MV-4-11 (cell line): ENCODE measurements at places on chromosomes 5 and 9.
A peak's percentile ranks its signal among the peaks of the same experiment; 100 is the strongest.

DNA sequence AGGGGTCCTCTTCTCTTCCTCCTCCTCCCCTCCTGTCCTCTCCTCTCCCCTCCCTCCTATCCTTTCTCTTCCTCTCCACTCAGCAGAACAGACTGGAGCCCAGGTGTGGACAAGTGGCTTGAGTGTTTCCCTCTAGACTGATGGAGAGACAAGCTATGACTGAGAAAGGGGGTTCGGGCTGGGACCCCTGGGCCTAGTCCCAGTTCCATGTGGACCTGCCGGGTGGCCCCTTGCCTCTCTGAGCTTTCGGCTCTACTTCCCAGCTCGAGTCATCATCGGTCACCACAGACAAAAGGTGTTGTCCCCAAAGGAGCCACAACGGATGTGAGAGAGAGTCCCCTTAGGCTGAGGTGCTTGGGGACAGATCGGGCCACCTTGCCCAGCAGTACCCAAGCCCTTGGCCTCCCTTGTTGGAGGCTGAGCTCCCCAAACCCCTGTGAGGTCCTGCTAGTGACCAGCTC, 3.4 kb upstream of the RXRA start:
- no peak for DNase-seq

DNA sequence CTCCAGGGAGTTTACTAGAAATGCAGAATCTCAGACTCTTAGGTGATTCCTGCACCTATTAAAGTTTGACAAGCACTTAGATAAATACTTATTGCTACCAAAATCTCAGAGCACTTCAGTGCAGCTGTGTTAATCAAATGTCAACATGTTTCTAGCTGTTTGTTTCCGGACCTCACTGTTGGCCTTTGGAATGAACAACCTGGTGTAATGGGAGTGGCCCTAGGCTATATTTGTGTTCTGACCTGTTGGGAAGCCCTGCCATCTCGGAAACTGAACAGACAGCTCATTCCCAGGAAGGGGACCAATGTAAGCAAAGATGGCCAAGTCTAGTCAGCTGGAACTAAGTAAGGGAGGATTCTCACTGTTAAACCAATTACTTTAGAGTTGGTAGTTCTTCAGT, 145.0 kb upstream of the SLC28A3 start:
- no peak for DNase-seq

DNA sequence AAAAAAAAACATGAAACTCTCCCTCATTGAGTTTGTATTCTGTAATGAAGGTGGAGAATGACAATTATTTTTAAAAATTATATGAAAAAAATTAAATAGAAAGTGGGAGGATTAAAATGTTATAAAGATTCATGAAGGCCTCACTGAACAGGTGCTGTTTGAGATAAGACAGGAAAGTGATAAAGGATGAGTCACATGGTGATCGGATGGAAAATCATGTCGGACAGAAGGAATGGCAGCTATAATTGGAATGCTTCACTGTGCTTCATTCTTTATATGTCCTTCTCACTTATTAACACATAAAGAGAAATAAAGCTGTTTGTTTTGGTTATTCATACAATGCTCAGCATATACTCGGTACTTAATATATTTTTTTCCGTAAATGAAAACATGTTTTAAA, 464.5 kb upstream of the RGMB start:
- DNase-seq: no peak

GRCh38 chr5:56729488-56729887, 85.9 kb upstream of the MAP3K1 start:
- DNase-seq: peak; percentile 81

DNA sequence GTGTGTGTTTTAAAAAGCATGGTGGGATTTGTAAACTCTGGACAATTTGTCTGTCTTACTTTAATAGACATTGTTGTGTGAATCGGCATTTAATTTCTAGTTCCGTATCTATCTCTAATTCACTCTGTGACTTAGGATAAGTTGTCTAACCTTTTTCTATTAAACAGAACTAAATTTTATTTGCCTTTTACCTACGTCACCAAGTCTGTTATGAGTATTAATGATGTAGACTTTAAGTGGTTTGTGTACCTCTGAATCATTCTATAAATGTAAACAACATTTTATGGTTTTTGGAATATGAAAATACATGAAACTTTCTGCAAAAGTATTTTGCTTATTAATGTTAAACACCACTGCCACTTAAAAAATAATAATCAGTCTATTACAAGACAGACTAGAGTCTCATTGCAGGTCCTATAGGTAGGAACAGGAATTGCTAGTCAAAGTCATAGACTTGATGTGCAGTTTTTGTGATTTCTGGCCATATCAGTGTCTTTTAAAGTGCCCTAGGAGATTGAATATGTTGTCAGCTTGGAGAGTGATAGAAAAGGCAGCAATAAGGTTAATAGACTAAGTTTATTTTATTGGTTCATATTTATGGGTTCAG, 5.6 kb downstream of the RBM27 start:
- DNase-seq: no peak

DNA sequence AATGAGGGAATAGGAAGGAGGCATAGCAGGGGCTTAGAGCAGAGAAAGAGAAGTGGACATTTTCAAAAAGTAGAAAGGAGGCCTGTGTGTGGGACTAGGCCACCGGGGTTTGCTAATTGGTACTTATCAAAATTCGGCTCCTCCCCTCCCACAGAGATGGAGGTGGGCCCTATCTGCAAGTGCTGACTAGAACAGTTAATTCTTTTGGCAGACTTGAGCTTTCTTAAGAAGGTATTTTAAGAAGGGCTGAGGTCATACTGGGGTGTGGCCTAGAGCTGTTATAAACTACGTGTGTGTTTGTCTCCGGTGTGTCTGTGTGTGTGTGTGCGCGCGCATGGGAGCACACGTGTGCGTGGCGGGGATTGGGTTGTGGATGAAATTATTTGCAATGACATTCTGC, 1086.5 kb downstream of the EFNA5 start:
- no peak for DNase-seq

DNA sequence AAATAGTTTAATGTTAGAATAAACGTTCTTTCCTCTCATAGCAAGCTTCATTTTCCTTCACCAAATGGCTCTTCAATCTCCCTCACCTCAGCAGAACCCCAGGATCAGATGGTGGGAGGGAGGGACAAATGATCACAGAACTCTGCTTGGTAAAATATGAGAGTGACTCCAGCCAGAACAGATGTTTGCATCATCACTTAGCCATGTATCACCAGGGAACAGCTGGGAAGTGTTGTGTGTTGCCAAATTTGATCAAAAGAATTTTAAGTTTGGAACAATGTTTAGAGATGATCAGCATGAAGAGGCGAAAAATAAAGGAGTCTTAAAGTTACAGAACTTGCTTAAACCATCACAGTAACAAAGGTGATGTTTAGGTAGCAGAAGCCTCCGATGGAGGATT, 115.7 kb downstream of the FRMD3 start:
- DNase-seq: no peak

- no peak for DNase-seq
These were observed 173.2 kb downstream of the DAB2IP start for GRCh38 chr9:121824651-121825030.

DNA sequence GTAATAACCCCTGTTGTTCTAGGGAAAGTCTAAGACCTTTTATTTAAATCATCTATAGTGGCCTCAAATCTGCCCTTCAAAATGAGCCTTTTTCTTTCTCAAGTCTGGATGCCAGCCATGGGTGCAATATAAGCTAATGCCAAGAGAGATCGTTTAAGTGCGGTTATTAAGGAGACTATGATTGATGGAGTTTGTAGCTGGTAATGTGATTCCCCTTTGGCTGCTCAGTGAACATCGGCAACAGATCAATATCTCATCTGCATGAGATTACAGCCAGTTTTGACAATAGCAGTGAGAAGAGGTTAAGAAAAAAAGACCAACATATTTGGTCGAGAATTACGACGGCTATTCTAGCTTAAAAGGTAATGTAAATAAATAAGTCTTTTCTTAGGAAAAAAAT, 1049.4 kb upstream of the NUDT12 start:
- DNase-seq: no peak

- no peak for DNase-seq
These were observed 1.7 kb upstream of the CACNA1B start for GRCh38 chr9:137875846-137876245.

DNA sequence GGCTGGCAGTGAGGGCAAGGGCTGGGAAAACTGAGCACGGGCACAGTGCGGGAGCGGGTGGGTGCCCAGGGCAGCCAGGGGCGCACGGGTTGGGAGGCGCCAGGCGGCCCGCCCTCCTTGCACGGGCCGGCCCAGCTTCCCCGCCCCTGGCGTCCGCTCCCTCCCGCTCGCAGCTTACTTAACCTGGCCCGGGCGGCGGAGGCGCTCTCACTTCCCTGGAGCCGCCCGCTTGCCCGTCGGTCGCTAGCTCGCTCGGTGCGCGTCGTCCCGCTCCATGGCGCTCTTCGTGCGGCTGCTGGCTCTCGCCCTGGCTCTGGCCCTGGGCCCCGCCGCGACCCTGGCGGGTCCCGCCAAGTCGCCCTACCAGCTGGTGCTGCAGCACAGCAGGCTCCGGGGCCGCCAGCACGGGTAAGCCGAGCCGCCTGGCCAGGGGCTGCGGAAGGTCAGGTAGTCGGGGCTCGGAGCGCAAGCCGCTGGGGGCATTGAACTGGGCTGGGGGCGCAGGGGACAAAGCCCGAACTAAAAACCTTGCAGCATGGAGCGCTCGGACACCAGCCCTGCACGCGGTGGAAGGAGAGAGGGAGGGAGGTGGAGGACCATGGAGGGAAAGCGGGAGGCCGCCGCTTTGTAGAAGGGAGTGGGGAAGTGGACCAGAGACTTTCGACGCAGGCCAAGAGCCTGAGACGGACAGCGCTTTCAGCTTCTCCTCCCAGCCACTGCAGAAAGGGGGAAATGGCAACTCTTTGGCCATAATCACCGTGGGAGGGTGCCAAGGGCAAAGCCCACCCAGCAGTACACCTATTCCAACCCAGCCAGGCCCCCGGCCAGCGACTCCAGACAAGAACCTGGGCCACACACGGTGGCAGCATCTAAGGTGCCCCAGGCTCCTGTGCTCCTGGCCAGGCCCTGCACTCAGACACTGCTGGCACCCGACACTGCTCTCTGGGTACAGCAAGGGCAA, at the start of gene TGFBI:
TSS of gene TGFBI (plus strand) at position 207 of the 961 bp plus-strand sequence. CDS start at position 275, 68 bp downstream.
- DNase-seq: peak; percentile 39

GRCh38 chr9:125746774-125747052, 460 bp upstream of the PBX3 start:
- DNase-seq: no peak

DNA sequence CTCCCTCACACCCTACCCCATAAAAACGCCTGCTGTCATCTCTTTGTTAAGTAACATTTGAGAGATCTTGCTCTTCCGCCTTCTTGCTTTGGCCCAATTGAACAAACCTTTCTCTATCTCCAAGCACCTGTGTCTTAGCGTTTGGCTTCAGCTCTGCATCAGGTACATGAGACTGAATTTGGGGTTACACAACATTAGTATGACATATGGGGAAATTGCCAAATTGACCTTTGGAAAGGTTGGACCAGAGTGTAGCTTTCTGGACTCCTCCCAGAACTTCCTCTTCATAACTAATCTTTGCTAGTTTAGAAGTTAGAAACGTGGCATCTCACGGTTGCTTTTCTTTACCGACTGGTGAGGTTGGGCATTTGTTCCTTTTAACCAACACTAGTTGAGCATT, 3.5 kb upstream of the EXOSC3 start:
- peak; percentile 59 for DNase-seq

DNA sequence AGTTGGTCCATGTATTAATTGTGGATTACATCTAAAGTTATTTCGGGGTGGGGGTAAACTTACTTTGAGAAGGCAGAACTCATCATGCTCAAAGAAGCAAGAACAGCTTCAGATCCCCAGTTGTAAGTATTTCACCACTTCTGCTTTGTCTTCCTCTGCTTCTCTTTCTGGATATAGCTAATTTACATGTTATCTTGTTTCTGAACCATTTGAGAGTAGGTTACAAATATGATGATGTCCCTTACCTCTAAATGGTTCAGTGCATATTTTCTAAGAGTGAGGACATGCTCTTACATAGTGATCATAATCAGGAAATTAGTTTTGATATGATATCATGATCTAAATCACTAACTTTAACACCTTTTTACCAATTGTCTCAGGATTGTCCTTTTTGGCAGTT, 11.9 kb downstream of the TRIO start:
- DNase-seq: peak; percentile 60

- no peak for DNase-seq
These were observed 93.8 kb upstream of the BNC2 start for GRCh38 chr9:16964228-16964627.

DNA sequence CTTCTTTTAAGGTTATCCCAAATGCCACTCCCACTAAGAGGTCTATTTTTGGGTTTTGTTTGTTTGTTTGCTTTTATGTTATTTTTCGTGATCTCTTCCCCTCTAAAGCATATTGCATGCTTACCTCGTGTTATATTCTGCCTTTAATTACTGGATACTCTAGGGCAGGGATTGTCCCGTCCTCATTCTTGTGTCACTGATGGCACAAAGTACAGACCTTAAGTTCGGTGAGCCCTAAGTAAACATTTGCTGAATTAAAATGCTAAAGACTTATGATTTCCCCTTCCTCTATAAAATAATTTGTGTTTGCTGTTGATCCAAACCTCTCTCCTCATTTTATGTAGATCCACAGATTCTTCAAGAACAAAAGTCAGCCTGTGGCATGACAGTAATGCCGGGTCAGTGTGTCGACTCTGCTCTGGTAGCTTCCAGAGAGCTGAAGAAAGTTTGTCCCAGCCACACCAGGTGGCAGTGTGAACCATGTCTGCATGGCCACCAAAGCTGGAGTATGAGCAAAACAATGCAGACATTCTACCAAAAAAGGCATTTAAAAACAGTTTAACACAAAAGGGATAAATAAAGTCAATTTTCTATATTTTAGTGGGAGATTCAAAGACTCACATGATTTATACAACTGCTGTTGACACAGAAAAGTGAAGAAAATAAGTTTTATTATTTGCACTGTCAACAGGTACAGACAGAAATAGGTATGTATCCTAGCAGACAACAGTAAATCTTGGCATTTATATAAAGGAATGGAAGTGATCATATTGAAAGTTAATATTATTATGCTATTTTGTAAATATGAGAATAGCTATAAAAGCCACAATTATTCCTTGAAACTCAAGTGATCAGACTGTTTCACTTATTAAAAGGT, 17.9 kb upstream of the POC5 start:
- DNase-seq: peak; percentile 24

GRCh38 chr5:50675385-50675784, 8.9 kb downstream of the PARP8 start:
- DNase-seq: no peak

DNA sequence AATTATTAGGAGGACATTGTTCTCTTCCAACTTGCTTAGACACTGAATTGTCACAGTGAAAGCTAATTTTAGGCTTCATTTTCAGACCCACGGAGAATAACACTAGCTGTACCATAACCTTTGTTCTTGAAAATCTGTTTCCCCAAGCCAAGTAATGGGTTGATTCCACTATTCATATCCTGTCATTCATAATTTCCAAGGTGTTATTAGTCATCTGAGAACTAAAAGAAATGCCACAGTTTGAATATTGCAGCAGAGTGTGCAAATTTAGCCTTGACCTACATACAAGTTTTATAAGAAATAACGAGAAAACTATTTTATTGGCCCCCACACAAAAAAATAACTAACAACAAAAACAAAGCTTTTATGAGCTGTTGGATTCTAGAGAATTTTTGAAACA, 148.5 kb upstream of the TYRP1 start:
- no peak for DNase-seq

- no peak for DNase-seq
These were observed 124.2 kb downstream of the GNA14 start for GRCh38 chr9:77523891-77524290.
